Spleen (tissue), 13 donors: ENCODE measurements at places on chromosomes 2 and 18.

DNA sequence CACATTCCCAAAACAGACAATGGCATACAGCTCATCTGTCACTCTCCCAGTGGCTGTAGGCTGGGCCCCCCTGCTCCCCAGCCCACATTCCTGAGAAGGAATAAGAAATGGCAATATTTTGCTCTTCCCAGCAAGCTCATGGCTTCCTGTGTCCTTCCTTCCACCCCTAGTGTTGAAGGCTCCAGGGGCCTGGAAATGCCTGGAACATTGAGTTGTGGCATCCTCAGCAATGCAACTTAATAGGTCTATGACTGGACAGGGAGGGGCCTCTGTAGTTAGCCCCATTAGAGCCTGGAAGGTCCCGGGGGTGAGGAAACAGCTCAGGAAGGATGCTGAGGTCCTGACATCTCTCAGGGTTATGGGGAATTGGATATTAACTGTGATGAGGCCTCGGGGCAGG lies 3.3 kb downstream of the KIF3C start:
- H3K4me1 ChIP-seq = peaks cover 53% of the 10 kb centered on the region
- no peak overlapping the region for H3K27ac ChIP-seq

DNA sequence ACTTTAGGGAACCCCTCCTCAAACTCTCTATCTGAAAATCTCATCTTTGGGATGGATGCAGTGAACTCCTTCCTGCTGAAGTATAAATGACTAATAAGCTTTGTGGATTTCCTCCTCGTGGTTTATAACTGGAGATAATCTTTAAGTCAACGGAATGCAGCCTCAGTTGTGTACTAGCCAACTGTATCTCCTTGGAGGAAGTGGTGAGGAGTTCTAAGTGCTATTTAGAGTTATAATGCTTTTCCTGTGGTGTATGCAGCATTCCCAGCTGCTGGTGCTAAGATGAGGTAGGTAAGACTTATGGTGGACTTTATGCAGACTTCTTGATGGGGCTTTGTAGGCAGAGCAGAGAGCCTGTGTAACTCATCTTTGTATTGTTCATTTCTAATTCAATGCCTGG lies 90.9 kb downstream of the LYPD6B start:
- no peak overlapping the region for H3K4me3 ChIP-seq
- H3K4me1 ChIP-seq = no peaks in the 10 kb centered on the region
- no peaks in the 10 kb centered on the region for H3K36me3 ChIP-seq
- no peak for DNase-seq
- no peak overlapping the region for H3K27ac ChIP-seq

- peaks cover 13% of the 10 kb centered on the region for H3K36me3 ChIP-seq
- peak overlapping the region; percentile 88 for H3K27ac ChIP-seq
- H3K27me3 ChIP-seq = no peaks in the 10 kb centered on the region
- peak; percentile 76 for DNase-seq
These were observed 47.7 kb downstream of the ZNF516 start for GRCh38 chr18:76447258-76447890.

- no peak overlapping the region for H3K4me3 ChIP-seq
- no peaks in the 10 kb centered on the region for H3K27me3 ChIP-seq
- no peak for DNase-seq
- no peaks in the 10 kb centered on the region for H3K4me1 ChIP-seq
- H3K27ac ChIP-seq = no peak overlapping the region
- no peaks in the 10 kb centered on the region for H3K36me3 ChIP-seq
These were observed 146.5 kb downstream of the CDH2 start for GRCh38 chr18:28030458-28030857.
